ENCODE measurements at places on chromosomes 6 and 20. TPM values are rescaled to one million over a fixed set of nuclear protein-coding genes. Genes with fewer than 3 reads are reported as not detected.
A peak's percentile ranks its signal among the peaks of the same experiment; 100 is the strongest.

DNA sequence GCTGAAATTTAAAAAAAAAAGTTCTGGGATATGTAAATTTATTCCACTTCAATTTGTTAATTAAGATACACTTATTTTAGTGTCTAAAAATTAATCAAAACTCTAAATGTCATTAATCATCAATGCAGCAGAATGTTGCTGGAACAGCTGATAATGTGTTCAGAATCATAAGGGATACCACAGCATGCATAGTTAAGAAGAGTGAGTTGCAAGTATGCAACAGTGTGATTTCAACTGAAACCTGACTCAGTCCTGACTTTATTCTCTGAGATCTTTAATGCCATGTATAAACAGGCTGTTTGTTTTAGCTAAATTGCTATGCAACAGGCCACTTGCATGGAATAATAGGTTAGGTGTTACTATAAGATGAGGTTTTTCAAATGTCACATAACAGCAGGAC, 1.4 kb downstream of the GRIK2 start:
- DNase-seq: no peak

DNA sequence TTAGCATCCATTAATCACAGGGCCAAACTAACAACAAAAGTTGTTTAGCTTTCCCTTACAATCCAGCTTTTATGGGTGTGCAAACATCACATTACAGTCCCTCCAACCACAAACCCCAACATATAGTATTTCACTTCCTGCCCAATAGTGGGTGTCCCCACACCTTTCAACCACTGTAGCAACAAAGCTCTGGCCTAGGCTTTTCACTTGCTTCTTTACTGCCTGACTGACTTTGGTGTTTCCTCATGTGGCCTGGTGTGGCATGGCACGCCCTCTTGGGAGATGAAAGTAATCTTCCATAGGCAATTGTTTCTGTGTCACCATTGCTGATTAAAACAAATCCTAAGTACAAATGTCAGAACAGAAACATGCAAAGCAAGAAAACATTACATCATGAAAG, 46.3 kb downstream of the MCM8 start:
- no peak for DNase-seq

DNA sequence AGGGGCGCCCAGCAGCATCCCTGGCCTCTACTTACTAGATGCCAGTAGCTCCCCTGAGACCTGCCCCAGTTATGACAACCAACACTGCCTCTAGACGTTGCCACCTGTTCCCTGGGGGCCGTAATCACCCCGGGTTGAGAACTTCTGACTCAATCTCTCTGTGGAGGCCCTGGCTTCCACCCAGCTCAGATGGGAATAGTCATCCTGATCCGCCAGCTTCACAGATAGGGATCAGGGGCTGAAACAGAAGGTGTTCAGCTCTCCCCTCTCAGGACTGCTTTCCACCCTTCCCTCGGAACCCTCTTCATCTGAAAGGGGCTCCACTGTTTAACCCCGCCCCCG, 3.3 kb downstream of the CAPN11 start:
- DNase-seq: no peak

DNA sequence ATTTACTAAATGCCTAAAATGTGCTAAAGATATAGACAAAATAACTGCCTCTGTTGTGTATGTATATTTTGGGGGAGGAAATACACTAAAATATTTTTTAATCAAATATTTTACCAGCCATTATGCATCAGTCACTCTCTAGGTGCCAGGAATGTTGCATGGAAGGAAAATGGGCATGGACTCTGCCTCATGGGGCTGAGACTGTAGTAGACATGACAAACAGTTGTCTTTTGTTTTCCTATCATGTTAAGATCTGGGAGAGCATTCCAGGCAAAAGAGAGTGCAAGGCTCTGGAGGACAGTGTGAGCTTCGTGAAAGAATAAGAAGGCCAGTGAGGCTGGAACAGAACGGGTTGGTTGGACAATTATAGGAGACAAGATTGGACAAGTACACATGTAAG, 26.5 kb downstream of the HLA-DOB start:
- DNase-seq: no peak

GRCh38 chr6:150443621-150444020, 74.8 kb downstream of the IYD start:
- DNase-seq: no peak

DNA sequence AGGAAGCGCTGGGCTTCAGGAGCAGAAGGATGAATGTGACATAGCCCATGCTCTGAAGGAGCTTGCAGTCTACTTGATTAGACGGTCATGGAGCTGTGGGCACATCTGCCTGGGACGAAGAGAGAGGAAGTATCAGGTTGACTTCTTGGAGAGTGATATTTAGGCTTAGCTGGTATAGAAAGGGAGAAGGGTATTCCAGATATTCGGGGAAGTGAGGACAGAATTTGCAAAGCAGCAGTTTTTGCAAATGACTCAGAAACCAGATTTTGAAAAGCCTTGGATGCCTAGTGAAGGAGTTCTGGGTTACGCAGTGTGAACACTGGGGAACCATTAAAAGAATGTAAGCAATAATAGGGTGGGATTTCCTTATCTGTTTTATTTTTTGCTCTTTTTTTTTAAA, 60.7 kb downstream of the EYA4 start:
- no peak for DNase-seq

- DNase-seq: no peak
Measured at GRCh38 chr6:8243475-8243874, 141.1 kb upstream of the EEF1E1 start.

GRCh38 chr20:50215101-50215690, 24.6 kb downstream of the CEBPB start:
- no peak for DNase-seq

- DNase-seq: no peak
Measured at GRCh38 chr6:161411265-161411944, 137.5 kb upstream of the AGPAT4 start.

GRCh38 chr6:44008821-44009370, 118.4 kb downstream of the MRPL14 start:
- no peak for DNase-seq

- DNase-seq: no peak
Measured at GRCh38 chr20:44208770-44209169, 1.8 kb downstream of the OSER1 start.

- DNase-seq: no peak
Measured at GRCh38 chr6:16674801-16675392, 86.4 kb downstream of the ATXN1 start.

- DNase-seq: no peak
Measured at GRCh38 chr6:34132486-34133185, 13.3 kb downstream of the GRM4 start.

GRCh38 chr6:135170849-135171248, 10.3 kb upstream of the MYB start:
- DNase-seq: no peak

GRCh38 chr6:118808793-118809638, 84.9 kb upstream of the ASF1A start:
- DNase-seq: no peak

DNA sequence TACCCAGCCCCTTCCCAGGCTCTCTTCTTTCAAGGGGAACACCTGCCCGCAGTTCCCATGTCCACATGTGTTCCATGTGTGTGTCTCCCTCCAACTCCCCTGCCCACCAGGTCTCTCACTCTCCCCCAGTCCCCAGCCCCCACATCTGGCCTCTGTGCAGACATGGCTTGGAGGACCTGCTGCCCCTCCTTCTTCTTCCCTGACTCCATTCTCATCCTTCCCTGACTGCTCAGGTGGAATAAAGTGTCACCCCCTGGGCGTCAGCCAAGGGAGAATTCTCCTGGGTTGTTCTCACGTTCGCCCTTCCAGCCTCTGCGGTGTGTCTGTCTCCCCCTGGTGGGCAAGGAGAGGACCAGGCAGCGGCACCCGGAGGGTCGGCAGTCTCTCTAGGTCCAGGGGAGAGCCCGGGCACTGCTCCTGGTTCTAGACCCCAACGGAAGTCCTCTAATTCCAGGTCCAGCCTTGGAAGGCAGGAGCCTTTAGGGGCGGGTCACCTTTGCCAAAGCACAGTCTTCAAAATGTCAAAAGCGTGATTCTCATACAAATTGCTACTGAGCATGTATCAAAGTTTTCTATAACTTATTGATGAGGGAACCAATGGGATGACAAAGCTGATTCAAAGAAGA, 50.5 kb downstream of the EBF4 start:
- DNase-seq: peak; percentile 75

- DNase-seq: no peak
Measured at GRCh38 chr6:25547797-25548196, 104.2 kb upstream of the SCGN start.

- no peak for DNase-seq
Measured at GRCh38 chr20:62744741-62745191, 36.1 kb downstream of the NTSR1 start.

The ARG1 gene
- not detected for total RNA-seq

The SLC13A3 gene
- total RNA-seq: 0.46 TPM

The LSM14B gene
- 32.9 TPM for total RNA-seq

The UNC93A gene
- not detected for total RNA-seq

The KCNK5 gene
- total RNA-seq: 1.1 TPM

The ABHD16B gene
- total RNA-seq: not detected

The BMP5 gene
- 1.6 TPM for total RNA-seq

All from right cardiac atrium (tissue), 5 donors.